Large intestine (tissue), 12 donors: ENCODE measurements at places on chromosomes 5 and 9. TPM values are rescaled to one million over a fixed set of nuclear protein-coding genes. Genes with fewer than 3 reads are reported as not detected.

Gene LMNB1
- 48.9 TPM for polyA plus RNA-seq

DNA sequence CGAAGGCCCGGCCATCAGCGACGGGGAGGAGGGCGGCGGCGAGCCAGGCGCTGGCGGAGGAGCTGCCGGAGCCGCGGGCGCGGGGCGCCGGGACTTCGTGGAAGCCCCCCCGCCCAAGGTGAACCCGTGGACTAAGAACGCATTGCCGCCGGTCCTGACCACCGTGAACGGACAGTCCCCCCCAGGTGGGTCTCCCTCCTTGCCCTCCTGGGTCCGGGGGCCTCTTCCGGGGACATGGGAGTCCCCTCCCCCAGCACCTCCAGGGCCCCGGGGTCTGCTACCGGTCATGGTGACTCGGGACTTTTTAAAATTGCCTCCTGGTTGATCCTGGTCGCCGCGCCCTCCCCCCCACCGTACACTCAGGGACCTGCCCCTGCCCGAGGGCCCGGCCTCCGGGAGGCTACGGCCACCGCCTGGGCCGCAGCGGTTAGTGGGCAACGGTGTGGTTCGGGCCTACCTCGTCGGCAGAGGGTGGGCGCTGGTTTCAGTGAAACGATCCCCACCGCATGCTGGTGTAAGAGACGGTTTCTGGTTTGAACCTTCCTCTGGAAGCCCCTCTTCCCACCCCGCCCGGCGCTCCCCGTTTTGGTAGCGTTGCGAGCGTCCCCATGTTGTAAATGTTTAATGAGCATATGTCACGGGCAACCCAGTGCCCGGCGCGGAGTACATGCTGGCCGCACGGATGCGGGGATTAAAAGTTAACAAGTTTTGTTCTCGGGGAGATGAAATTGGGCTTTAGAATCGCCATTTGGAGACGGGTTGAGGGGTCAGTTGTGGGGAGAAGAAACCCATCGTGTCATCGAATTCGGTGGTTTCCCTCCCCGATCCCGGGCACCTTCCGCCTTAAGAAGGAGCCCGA, 1.1 kb downstream of the LARP1 start:
- no peak for DNase-seq

GRCh38 chr5:62948301-62948700, 369.7 kb downstream of the LRRC70 start:
- DNase-seq = no peak

Gene IFNK
- 0.06 TPM for polyA plus RNA-seq

Gene WNT8A
- not detected for polyA plus RNA-seq

DNA sequence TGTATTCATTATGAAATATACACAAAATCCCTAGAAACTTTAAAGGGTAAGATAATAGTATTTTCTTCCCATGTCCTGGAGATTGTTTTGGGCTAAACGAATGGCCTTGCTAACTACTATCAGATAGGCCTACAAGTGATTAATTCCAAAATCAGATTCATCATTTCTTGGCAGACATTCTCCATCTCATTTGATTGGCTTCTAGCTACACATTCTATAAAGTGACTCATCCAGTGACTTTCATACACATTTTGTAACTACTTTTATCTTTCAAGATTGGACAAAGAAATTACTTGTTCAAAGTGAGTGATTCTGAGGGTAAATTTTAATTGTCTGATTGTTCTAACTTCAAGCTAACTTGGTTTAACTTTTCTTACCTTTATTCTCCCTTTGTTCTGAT, 93.3 kb downstream of the RAPGEF6 start:
- no peak for DNase-seq

Gene HAND1
- 7.8 TPM for polyA plus RNA-seq

Gene PCDHB11
- polyA plus RNA-seq = 1.1 TPM

GRCh38 chr9:113682297-113682771, 193.8 kb upstream of the ZNF618 start:
- DNase-seq = peak; percentile 73

DNA sequence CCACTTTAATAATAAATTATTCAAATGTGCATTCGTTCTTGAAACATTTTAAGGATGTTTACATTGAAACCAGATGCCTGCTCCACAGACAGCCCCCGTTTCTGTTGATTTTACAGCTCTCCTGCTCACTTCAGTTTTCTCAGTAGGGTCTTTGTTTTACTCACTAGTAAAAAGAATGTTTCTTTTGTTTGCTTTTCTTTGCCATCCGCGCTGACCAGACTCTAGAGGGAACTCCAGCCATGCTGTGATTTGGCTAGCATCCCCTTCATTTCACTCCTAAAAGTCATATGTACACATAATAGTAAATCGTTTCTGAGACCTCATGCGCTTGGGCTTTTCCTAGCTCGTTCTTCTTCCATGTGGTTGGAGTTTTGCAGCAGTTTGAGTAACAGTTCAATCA, 28.7 kb upstream of the PALM2AKAP2 start:
- DNase-seq = no peak

Gene SLCO4C1
- polyA plus RNA-seq = 24.9 TPM

Gene MUSK
- polyA plus RNA-seq = 1.1 TPM

DNA sequence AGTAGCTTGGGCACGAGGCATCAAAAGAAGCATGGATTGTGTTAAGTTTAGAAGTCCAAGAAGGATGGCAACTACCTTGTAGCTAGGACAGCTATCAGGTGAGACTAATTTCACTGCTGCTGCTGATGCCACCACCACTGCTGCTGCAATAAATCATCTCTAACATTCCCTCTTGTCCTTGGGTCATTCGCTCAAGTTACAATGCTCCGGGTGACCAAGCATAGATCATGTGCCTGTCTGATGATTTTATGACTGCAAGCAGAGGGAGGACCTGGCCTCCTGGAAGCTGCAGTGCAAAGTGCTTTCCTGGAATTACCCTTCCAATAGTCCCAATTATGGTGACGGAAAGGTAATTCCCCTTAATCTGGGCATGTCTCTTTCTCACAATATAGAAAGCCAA, 334.4 kb downstream of the PRELID2 start:
- peak; percentile 98 for DNase-seq

DNA sequence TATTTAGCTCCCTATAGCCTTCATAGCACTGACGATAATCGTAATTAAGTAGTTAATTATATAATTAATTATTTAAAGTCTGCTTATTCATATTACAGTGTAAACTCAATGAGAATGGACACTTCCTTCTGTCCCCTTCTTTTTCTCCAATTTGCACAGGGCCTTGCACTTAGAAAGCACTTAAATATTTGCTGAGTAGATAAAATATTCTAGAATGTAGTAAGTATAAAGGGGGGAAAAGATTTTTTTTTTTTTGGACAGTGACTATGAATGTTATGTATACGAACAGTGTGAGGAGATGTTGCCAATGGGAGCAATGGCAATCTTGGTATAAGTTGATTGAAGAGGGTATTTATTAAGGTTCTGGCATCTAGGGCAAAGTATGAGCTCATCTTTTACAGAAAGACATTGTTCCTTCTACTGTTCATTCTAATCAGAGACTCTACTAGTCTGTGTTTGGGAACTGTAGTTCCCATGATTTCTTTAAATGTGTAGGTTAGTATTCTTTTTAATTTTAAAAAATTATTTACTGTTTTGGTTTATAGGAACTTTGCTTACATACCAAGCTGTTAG, 49.4 kb downstream of the YTHDC2 start:
- DNase-seq = no peak

Gene CKS2
- 95.6 TPM for polyA plus RNA-seq

DNA sequence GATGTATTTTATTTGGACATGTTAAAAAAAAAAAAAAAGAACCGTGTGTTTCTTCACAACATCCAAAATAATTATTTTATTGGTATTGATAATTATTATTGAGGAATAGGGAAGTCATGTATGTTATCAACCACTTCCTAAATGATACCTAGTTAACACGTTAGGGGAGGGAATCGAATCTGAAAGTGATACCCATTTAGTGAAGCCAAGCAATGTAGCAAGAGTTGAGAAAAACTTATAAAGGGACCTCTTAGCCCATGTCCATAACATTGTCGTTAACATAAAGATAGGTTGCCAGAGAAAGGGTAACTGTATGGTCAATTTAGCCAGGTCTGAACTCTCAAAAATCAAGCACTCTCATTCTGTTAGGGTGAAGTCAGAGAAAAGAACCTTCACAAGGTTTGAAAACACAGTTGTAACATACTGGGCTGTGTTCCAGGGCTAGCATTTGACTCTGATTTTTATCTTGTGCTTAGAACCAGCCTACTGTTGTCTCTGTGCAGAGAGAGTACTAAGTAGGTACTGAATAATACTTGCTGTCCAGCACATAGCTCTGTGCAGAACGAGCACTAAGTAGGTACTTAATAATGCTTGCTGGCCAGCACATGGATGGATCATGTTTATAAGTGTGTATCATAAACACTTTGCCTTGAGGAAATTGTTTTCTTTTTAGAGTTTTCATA, 60.4 kb downstream of the GHR start:
- no peak for DNase-seq

Gene C6
- 39.4 TPM for polyA plus RNA-seq

DNA sequence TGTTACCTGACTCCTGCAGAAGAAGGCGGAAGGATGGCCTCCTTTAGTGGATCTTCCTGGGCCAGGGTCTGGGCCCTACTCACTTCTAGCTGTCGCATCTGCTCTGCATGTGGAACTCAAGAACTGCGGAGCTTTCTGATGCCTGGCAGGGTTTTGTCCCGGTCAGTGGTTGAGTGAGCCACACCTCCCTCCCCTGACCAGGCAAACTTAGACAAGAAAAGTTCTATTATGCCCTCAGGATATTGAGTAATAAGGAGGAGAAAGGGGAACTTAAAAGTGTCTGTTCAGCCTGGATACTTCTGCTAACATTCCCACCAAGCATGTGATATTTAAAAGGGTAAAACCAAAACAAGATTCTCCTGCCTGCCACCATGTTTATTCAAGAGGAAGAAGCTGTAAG, at the start of gene FYB1:
Gene FYB1, minus strand, starts transcription at position 127 of the 400 bp plus-strand sequence. CDS start 16,603 bp downstream, outside the sequence.
- DNase-seq = no peak

- peak; percentile 95 for DNase-seq
Measured at GRCh38 chr9:112348257-112349007, 15.0 kb upstream of the PTBP3 start.

DNA sequence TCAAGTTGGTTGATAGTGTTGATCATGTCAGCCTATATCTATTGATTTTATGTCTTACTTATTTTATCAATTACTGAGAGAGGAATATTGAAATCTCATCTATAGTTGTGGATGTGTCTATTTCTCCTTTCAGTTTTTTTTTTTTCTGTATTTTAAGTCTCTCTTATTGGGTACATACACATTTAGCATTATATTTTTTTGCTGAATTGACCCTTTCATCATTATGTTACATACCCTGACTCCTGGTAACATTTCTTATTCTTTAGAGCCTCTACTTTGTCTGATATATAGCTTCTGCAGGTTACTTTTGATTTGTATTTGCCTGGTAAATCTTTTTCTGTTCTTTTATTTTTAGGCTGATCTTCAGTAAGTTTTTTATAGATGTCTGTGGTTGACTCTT, 179.5 kb downstream of the GDNF start:
- no peak for DNase-seq

DNA sequence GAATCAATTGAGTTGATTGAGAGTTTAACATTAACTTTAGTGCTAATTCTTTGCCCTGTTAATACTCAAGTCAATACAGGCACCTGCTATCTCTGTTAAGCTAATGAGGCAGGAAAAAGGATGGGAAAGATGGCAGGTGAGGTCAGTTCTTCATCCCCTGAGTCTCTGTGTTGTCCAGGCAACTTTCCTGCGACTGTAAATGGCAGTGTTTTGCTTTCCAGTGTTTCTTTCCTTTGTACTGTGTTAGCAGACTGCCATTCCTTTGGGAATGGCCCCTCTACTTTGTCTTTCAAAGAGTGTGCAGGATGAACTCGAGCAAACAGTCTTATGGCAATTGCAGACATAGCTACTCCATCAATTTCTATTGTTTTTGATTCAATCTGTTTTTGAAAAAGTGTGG, 202.2 kb upstream of the VLDLR start:
- DNase-seq = no peak

DNA sequence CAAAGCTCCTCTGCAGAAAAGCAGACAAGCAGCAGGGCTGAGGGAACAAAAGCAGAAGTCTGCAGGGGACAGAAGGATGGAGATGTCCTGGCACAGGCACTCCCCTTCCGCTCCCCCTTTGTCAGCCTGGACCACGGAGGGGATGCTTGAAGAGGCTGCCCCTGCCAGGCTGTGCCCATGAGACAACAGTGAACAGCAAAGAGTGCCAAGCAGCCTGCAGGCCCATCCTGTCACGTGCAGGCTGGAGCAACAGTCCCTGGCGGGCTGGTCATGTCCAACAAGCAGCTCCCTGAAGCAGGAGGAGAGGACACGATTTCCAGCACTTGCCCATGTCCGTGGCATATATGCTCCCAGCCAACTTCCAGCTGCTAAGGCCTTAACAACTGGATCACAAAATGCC, 132.3 kb downstream of the IRX2 start:
- DNase-seq = no peak

Gene SAP30L
- 39.2 TPM for polyA plus RNA-seq

DNA sequence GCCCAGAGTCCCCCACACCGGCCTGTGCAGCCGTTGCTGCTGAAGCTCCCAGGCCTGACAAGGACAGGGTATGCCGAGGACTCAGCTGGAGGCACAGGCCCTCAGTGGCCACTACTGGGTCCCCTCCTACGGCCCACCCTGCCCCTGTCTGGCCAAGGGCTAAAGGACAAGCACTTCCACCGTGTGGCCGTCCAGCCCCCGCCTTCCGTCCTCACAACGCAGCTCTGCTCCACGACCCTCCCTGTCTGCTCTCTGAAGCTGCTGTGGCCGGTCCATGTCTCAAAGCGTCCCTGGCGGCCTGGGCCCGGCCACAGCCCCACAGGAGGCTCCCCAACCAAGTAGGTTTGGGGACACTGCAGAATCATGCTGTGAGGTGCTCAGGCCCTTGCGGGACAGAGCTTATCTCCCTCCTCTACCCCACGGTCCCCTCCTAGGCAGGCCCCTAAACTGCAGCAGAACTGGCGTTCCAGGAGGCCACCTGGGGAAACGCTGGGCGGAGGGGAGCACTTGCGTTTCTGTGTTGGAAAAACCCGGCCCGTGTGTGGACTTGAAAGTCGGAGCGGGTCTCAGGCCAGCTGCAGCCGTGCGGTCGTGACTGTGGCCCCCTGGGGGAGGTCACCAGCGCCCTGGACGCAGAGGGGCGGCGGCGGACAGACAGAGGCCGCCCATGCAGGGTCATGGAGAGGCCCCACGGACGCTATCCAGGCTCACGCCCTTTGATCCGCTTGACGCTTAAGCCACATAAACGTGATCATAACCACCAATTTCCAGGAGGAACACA, 45.6 kb downstream of the NKD2 start:
- DNase-seq = no peak

Gene ARL14EPL
- polyA plus RNA-seq = not detected

DNA sequence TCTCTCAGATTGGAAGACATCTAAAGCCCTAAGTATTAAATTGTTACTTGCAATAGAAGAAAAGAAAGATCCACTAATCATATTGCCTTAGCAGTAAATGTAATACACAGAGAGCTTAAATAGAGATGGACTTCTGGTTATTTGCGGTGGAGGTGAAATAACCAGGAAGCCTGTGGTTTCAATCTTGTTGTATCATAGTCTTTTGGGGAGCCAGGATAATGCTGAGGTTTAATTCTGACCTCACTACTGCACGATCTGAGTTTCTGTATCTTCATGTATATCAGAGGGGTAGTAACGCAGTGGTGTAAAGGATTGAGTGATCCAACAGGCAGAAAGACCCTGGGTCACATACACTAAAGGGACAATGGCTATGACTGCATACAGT, 71.7 kb downstream of the ANKRD55 start:
- no peak for DNase-seq

Gene NIPAL4
- 1.4 TPM for polyA plus RNA-seq

GRCh38 chr5:111676466-111676865, 80.5 kb downstream of the NREP start:
- DNase-seq = no peak

GRCh38 chr5:163498886-163499285, 6.5 kb upstream of the MAT2B start:
- DNase-seq = no peak
